ENCODE measurements at places on chromosomes 6 and 20.
A peak's percentile ranks its signal among the peaks of the same experiment; 100 is the strongest.

- H3K27ac ChIP-seq, result no peak overlapping the region
- H3K4me3 ChIP-seq, result no peak overlapping the region
- no peak for DNase-seq
- H3K4me1 ChIP-seq, result no peaks in the 10 kb centered on the region
- no peaks in the 10 kb centered on the region for H3K36me3 ChIP-seq
Observed at GRCh38 chr6:167984876-167985604, 12.4 kb upstream of the KIF25 start.

DNA sequence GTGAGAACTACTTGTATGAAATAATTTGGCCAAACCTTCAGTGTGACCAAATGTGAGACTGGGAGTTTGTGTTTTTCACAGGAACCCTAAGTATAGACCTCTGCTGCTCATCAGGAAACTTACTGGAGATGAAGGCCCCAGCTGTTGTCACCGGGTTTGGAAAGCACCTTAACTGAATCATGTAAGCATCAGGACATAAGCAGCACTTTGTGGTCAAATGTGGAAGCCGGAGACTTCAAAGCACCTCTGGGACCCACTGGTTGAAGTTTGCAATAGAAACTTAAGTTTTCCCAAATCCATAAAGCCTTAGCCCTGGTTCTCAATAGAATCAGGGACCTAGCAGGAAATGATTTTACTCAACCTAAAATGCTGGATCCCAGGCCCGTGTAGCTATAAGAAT is 14.3 kb downstream of the TTPAL start:
- H3K27me3 ChIP-seq, result no peaks in the 10 kb centered on the region
- H3K4me1 ChIP-seq, result peaks cover 31% of the 10 kb centered on the region
- H3K36me3 ChIP-seq, result peaks cover 57% of the 10 kb centered on the region
- H3K27ac ChIP-seq, result no peak overlapping the region
- no peak overlapping the region for H3K4me3 ChIP-seq
- no peak for DNase-seq

- H3K27me3 ChIP-seq, result peaks cover 12% of the 10 kb centered on the region
- no peak overlapping the region for H3K4me3 ChIP-seq
- H3K27ac ChIP-seq, result no peak overlapping the region
- H3K4me1 ChIP-seq, result peaks cover 9% of the 10 kb centered on the region
- H3K36me3 ChIP-seq, result no peaks in the 10 kb centered on the region
Observed at GRCh38 chr6:5837323-5837722, 169.4 kb downstream of the NRN1 start.

DNA sequence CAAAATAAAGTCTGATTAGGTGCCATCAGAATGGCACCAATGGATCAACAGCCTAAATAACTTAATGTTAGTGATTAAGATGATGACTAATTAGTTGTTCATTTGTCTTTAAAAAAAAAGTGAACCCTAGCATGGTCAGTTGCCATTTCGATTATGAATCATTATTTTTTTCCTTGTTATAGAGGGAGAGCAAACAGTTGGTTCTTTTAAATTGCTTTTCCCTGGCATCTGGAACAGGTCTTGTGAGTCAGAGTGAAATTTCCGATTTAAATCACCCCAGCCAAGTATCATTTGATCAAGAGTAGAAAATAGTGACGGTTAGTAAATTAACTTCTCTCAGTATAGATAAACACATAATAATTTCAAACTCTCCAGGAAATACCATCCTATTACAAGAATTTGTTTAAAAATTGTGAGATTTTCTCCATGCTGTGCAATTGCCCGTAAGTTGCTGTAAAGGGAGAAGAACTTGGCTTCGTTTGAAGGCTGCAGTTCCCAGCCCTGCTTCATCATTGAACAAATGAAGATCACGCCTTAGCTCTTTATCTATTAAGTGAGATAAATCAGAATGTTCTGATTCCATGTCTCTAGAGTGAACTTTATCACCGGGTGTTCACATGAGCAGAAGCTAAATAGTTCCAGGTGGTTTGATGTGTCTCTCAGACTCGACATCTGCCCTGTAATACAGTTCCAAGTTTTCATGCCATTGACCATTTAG is 741.3 kb downstream of the DOK5 start:
- no peak for DNase-seq
- no peaks in the 10 kb centered on the region for H3K27me3 ChIP-seq
- no peak overlapping the region for H3K27ac ChIP-seq
- H3K36me3 ChIP-seq, result no peaks in the 10 kb centered on the region
- H3K4me3 ChIP-seq, result no peak overlapping the region
- no peaks in the 10 kb centered on the region for H3K4me1 ChIP-seq

DNA sequence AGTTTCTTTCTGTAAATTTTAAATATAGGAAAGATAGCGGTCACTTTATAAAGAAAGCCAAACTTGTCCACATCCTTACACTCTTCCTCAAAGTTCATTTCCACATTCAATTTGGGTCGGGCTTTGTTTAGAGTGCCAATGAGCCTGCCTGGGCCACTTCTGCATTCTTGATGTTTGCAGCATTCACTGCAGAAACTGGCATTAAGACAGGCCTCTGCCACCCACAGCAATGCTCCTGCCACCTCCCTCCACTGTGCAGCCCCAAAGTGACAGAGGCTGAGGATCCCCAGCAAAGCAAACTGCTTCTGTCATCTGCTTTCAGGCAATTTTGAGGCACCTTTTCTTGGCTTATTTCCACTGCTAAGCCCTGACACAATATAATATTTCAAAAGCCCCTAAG is 61.2 kb downstream of the TNFAIP3 start:
- H3K27me3 ChIP-seq, result no peaks in the 10 kb centered on the region
- H3K36me3 ChIP-seq, result peaks cover 3% of the 10 kb centered on the region
- DNase-seq, result no peak

DNA sequence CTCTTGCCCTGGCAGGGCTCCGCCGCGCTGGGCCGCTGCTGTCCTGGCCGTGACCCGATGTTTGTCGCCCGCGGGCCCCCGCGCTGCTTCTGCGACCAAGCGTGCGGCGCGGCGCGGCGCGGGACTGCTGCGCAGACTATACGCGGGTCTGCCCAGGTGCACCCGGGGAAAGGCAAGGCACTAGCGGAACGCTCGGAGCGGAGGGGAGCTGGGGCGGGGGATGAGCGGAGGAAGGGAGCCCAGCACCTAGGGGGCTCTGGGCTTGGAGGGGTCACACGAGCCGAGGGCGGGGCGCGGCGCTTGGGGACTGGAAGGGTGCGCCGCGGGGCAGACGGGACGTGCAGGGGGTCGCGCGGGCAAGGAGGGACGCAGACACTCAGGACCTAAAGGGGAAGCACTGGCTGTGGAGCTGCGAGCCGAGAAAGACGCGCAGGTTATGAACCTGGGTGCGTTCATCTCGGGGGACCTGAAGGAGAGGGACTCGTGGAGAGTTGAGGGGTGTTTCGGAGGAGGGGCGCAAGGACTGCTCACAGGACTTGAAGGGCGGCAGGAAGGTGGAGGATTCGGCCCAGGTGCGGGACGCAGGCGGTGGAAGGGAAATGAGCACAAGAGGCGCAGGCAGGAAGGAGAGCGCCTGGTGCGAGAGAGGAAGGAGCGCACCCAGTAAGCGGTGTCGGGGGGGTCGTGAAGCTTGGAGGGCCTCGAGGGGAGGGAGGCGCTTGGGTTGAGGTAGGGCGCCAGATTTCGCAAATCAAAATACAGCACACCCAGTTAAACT is 40.8 kb upstream of the ZNFX1 start:
- peaks cover 26% of the 10 kb centered on the region for H3K4me1 ChIP-seq
- DNase-seq, result peak; percentile 41
- peaks cover 3% of the 10 kb centered on the region for H3K36me3 ChIP-seq
- no peak overlapping the region for H3K27ac ChIP-seq

DNA sequence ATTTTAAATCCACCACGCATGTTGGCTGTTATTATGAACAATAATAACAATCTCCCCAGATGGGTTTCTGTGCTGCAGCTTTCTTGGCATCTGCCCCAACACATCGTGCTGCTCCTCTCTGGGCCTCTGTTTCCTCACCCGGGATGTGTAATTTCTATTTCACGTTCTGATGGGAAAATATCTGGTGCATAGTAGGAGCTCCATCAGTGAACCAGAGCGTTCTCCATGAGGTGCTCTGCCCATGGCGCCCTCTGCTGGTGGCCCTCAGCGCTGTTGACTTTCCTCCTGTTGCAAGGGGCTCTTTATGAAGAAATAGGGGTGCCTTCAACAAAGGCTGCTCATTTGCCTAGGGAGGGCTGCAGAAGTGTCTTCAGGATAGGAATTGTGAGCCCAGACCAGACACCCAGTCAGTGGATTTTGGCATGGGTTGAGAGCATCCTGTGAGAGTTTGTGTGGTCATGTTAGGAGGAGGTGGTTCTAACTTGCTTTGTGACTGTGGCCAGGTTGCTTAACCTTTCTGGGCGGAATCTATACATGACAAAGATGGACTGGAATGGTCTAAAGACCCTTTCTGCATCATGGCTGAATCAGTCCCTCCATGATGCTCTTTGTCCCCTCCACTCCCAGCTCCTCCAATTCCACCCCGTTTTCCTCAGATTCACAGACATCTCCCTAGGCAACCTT is 8.1 kb downstream of the SCRT2 start:
- H3K4me1 ChIP-seq, result peaks cover 10% of the 10 kb centered on the region
- H3K36me3 ChIP-seq, result no peaks in the 10 kb centered on the region
- DNase-seq, result peak; percentile 67
- no peak overlapping the region for H3K4me3 ChIP-seq
- H3K27ac ChIP-seq, result no peak overlapping the region
- peaks cover 48% of the 10 kb centered on the region for H3K27me3 ChIP-seq
